ENCODE measurements at places on chromosomes 4 and X.

- no peak for DNase-seq
Measured at GRCh38 chrX:130174937-130175336, 3.2 kb downstream of the RAB33A start.

DNA sequence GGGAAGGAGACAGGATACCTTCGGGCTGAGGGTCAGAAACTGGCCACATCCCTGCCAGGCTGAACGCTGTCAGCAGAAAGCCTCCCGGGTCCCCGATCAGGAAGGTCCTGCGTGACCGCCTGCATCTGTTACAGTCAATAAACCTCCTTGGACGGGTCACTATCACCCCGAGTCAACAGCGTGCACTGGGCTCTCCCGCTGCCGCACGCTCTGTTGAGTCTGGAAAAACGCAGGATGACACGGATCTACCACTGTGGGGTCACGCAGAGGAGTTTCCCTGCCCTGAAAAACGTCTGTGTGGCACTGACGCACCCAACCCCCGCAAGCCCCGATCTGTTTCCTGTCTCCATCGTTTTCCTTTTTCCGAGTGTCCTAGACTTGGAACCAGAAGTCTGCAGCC lies 12.1 kb downstream of the PPP2R3B start:
- DNase-seq = no peak

- no peak for DNase-seq
Measured at GRCh38 chr4:8252301-8253173, 17.0 kb upstream of the HTRA3 start.

- DNase-seq = no peak
Measured at GRCh38 chrX:17656035-17656418, 81.3 kb upstream of the SCML1 start.

GRCh38 chrX:25356456-25356855 lies 340.7 kb upstream of the ARX start:
- no peak for DNase-seq

- DNase-seq = peak; percentile 40
Measured at GRCh38 chr4:147984065-147984777, 252.3 kb downstream of the ARHGAP10 start.

- DNase-seq = no peak
Measured at GRCh38 chr4:7658341-7659204, 223.8 kb upstream of the PSAPL1 start.

DNA sequence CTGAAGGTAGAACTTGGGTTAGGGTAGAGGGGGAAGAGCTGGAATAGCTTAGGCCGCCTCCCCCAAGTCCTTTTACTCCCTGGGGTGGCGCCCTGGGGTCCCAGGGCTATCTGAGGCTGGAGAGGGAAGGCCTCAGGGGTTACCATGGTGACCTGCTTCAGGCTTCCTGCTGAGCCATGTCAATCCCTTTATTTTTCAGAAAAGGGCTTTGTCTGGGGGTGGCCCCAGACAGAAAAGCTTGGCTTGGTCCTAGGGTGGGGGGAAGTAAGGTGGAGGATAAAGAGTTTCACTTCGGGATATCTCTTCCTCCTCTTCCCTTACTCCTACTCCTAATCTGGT lies 6.3 kb downstream of the EFNB1 start:
- DNase-seq = no peak

- DNase-seq = no peak
Measured at GRCh38 chr4:25377572-25378436, 741 bp downstream of the ANAPC4 start.

GRCh38 chr4:169184686-169185085 lies 86.1 kb downstream of the SH3RF1 start:
- DNase-seq = no peak

- no peak for DNase-seq
Measured at GRCh38 chr4:70187216-70187615, 8.3 kb upstream of the ODAM start.

DNA sequence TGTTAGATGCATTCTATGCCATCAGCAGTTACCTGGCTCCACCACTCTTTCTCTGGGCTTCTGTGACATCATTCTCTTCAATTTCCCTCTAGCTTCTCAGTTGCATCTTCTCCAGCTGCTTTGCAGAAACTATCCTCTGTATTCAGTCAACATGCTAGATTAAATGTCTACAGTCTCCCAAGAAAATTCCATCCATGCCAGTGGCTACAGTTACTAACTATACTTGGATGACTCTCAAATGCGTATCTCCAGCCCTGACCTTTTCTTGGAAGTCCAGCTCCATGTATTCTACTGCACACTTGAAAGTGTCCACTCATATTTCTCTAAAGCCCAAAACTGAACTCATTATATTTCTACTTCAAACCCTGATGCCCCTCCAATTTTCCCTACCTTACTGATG lies 232.3 kb upstream of the TENM3 start:
- DNase-seq = no peak
